NCI-H524 treated with DMSO at 0.1 percent for 48 hours (cell line): ENCODE measurements at places on chromosomes 3 and 15.

DNA sequence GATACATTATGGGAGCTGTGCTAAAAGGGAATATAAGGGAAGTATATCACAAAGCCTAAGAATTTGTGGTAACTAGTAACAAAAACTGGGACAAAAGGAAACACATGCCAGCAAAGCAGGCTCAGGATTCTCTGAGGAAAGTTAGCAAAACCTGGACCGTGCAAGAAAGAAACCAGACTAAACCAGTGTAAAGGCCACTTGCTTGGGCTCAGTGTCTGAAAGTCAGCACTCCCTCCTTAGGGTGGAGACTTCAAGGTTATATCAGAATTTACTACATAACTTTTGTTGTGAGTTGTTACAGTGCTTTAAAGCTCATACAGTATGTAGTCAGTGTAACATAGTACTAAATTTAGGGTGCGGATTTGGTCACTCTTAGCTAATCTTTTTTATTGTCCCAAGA is 269.9 kb upstream of the GADL1 start:
- DNase-seq, result no peak

DNA sequence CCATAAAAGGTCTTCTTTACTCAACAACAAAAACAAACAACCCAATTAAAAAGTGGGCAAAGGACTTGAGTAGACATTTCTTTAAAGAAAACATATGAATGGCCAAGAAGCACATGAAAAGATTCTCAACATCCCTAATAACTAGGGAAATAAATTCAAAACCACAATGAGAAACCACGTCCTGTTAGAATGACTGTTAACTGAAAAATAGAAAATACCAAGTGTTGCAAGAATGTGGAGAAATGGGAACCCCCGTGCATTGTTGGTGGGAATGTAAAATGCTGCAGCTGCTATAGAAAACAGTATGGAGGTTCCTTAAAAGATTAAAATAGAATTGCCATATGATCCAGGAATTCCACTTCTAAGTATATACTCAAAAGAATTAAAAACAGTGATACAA is 34.8 kb downstream of the NMNAT3 start:
- no peak for DNase-seq

GRCh38 chr15:79132361-79132760 is 41.8 kb upstream of the RASGRF1 start:
- DNase-seq, result no peak

DNA sequence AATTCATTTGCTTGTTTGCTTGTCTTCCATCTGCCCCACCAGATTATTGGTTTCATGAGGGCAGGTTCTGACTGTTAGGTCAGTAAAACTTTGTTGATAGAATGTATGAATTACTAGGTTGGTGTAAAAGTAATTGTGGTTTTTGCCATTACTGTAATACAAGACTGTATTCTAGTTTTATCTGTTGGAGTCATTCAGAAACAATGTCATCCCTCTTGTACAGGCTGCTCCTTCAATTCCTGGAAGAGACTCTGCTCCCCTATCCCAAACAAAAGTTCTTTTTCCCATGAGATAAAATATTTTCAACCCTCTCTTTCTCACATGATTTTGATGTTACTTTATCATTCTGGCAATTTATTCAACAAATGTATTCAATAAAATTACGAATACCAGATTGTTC is 115.0 kb downstream of the CHST2 start:
- no peak for DNase-seq

GRCh38 chr3:50350213-50350526 is 405 bp downstream of the NPRL2 start:
- DNase-seq, result no peak

- no peak for DNase-seq
Observed at GRCh38 chr3:40572588-40572987, 47.8 kb downstream of the ZNF621 start.

DNA sequence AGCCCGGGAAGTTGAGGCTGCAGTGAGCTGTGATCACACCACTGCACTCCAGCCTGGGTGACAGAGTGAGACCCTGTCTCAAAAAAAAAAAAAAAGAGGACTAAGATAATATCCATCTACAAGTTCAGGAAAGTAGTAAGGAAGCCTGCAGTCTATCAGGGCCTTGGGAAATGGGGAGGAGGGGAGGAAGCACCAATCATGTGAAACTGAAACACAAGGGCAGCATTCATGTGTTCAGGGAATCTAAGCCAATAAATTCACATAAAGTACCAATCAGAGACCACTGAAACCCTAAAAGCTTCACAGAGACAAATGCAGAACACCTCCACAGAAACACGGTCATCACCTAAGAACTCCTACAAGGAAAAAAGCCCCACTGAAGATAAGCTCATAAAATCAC is 22.9 kb upstream of the HHATL start:
- no peak for DNase-seq

DNA sequence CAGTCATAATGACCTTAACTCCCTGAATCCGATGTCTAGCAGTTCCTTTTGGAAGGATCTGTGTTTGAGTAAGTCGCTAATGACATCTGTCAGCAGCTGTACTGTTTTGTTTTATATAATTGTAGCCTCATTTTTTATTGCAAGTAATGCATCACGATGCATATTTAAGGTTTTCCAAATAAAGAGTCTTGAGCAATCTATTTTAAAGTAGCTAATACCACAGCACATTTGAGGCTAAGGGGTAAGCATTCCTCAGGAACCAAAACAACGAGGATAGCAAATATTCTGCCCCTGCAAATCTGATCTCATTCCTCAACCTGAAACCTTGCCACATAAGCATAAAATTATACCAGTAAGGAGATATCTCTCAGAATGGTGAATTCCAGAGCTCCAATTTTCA is 98.7 kb downstream of the TBC1D5 start:
- no peak for DNase-seq

GRCh38 chr15:98805434-98806274 is 157.3 kb downstream of the IGF1R start:
- DNase-seq, result no peak

- no peak for DNase-seq
Observed at GRCh38 chr3:34219556-34219955, 421.1 kb downstream of the PDCD6IP start.

DNA sequence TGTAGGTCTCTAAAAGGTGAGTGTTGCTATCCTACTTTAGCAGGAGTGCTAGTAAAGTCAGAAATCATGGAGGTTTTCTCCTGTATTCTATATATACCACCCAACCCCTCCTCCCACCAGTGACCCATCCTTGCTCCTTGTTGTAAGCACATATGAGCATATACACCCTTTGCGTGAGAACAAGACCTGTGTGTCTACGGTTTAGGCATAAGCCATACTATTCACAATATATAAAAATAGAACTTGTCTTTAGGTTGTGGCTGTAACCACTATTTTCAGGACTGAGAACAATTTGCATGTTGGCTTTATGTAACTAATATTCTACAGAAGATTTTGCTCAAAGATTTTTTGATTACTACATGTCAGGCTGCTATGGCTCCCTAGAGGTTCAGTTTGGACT is 59.1 kb upstream of the TOP2B start:
- no peak for DNase-seq

GRCh38 chr3:133293397-133294110 is 106.3 kb upstream of the BFSP2 start:
- DNase-seq, result no peak

- DNase-seq, result no peak
Observed at GRCh38 chr3:135922903-135923250, 42.7 kb upstream of the PPP2R3A start.

- DNase-seq, result no peak
Observed at GRCh38 chr15:38672273-38672672, 107.7 kb upstream of the RASGRP1 start.

- DNase-seq, result no peak
Observed at GRCh38 chr15:70197318-70197944, 99.7 kb upstream of the TLE3 start.

- no peak for DNase-seq
Observed at GRCh38 chr3:65632414-65632813, 406.3 kb downstream of the MAGI1 start.

DNA sequence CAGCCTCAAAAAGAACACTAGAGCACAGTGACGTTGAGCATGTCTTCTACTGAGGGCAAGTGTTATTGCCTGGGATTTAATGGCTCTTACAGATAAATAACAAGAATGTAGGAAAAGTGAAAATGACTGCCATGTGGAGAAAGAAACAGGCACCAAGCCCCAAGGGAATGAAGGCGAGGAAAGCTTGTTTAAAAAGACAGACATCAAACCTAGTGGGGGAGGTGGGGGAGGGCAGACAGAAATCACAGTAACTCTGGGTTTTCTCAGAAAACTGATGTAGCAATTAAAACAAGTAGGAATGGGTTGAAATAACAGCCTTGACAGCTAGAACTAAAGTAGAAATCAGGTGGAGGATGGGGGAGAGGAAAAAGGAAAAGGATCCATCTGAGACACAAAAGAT is 18.4 kb upstream of the LYZL4 start:
- no peak for DNase-seq

GRCh38 chr3:2898591-2899353 is 211.4 kb downstream of the IL5RA start:
- DNase-seq, result no peak

GRCh38 chr3:160829486-160830009 is 73.5 kb downstream of the PPM1L start:
- no peak for DNase-seq

DNA sequence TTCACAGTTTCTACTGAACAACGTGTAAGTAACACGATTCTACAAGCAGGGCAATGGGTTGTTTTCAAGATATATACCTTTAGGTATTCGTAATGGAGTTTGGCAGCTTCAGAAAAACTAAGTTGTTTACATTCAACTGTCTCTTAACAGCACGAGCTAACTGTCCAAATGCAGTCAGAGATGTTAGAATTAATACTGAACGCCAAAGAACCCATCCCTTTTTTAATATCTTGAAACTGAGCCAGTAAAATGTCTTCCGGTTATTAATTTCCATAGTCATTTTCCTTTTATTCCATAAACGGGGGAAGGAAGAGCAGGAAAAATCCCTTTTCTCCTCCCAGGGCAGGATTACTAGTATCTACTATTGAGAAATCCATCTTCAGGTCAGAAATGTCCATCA is 129.0 kb upstream of the THBS1 start:
- DNase-seq, result no peak

GRCh38 chr15:60591496-60592370 is 112.8 kb upstream of the ICE2 start:
- DNase-seq, result no peak

DNA sequence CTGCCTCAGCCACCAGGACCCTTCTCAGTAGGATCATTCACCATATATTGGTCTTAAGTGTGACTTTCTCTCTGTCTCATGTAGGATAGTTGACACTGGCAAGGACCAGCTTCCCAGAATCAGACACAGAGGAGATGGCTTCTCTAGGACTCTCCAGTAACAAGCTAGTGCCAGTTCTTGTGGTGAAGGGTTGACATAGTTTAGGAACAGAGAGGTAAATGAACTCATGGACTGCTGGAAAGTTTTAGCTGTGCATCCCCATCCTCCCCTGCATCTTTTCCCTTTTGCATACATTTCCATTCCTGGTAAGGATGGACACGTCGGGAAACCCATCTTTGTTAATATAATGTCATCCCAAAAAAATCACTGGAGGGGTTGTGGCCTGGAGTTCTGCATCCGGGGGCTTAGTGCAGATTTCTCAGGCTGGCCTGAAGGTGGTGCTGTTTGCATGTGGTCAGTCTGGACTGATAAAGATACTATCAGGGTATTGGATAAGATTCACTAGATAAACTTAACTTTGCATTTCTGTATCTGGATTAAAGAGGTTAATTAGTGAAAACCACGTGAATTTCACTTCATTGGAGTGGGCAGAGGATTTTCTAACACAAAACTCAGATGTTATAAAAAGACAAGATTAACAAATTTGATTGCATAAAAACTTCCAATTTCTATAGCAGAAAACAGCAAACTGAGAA is 110.8 kb downstream of the TBC1D2B start:
- DNase-seq, result no peak
